ENCODE measurements at places on chromosomes 12 and 14. TPM values are rescaled to one million over a fixed set of nuclear protein-coding genes. Genes with fewer than 3 reads are reported as not detected.

The ZNF891 gene
- total RNA-seq: 1.2 TPM

DNA sequence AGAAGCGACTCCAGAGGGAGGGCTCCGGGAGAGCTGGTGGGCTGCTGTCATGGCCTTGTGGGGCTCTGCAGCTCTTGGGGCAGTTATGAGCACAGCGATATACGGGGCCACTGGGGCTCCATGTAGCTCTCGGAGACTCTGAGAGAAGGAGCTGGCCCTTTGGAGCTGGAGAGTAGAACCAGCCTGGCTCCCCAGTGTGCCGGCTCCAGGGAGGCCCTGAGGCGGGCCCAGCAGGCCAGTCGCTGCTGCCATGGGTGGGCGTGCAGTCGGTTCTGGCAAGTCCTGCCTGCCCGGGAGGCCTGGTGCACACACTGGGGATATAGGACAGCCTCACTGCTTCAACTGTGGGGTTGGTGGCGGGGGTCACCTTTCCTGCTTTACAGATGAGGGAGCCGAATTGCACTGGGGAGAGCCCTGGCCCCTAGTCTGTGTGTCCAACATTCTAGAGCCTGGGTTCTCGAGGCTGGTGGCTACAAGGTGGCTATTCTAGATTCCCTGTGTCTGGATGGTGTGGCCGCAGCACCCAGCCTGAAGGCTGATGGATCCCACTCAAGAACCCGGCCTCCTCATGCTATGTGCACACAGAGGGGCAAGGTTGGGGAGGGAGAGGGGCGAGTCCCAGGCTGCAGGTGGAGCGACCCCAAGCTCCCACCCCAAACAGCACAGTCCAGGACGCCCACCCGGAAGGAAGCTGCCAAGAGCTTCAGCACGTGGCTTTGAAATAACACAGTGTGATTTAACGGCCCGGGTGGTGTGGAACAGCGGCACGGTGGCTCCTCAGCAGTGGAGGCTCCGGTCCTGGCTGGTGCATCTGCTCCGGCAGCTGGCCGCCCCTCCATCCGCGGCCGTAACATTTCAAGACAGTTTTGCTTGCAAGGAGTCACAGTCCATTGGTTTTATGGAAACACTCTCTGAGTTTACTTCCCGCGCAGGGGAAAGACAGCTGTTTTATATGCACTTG lies 188.3 kb upstream of the C14orf180 start:
- H3K36me3 ChIP-seq: no peaks in the 10 kb centered on the region
- no peak overlapping the region for H3K27ac ChIP-seq
- DNase-seq: no peak
- H3K4me1 ChIP-seq: no peaks in the 10 kb centered on the region

- H3K36me3 ChIP-seq: peaks cover 3% of the 10 kb centered on the region
- H3K4me3 ChIP-seq: no peak overlapping the region
- no peak overlapping the region for H3K27ac ChIP-seq
- H3K27me3 ChIP-seq: no peaks in the 10 kb centered on the region
- H3K4me1 ChIP-seq: no peaks in the 10 kb centered on the region
- no peak for DNase-seq
These were observed 19.8 kb upstream of the AMN start for GRCh38 chr14:102902523-102903247.

The E2F7 gene
- total RNA-seq: 4.6 TPM

GRCh38 chr14:94483729-94484275 lies 7.8 kb upstream of the SERPINA9 start:
- H3K4me1 ChIP-seq: no peaks in the 10 kb centered on the region
- no peaks in the 10 kb centered on the region for H3K27me3 ChIP-seq
- H3K27ac ChIP-seq: no peak overlapping the region
- no peak overlapping the region for H3K4me3 ChIP-seq
- DNase-seq: no peak

The NEUROD4 gene
- total RNA-seq: not detected
